H1 (cell line): ENCODE measurements at places on chromosomes 7 and 10.

DNA sequence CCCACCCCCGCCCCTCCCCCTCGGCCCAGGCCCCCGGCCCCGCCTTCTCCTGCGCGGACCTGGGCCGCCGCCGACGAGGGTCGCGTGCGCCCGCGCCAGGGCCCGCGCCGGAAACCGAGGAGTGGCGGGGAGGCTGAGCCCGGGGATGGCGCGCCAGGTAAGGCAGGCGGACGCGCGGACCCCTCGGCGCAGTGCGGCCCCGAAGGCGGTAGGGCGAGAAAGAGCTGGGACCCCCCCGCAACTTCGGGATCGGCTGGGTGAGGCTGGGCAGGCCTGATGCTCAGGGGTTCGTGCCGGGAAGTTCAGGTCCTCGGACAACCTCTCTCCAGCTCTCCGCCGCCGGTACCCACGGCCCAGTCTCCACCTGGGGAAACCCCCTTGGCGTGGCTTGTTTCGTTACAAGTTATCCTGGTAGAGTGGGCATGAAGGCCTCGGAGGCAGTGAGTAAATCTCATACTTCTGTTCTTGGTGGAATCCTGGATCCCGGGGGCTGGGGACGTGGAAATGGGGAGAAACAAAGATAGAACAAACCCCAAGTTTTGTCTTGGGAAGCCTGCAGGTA, 58.4 kb downstream of the ZNF467 start:
- DNase-seq: no peak

- peak; percentile 58 for DNase-seq
Measured at GRCh38 chr10:120221873-120222485, 235.0 kb upstream of the PLPP4 start.

DNA sequence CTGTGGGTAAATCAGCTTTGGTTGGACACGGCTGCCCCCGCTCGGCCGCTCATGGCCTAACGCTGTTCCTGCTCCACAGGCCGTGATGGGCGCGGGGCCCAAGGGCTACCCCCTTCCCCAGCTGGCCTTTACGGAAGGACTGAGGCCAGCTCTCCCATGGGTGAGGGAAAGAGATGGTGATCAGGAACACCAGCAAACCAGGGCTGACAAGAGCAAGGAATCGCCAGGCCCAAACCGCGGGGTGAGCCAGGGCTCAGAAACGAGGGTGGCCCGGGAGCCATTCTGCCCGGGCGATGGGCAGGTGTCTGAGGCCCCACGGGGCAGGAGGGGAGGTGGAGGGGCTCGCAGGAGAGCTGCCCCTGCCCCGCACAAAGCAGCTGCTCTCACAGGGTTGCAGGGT, 26.6 kb downstream of the GPER1 start:
- DNase-seq: no peak

DNA sequence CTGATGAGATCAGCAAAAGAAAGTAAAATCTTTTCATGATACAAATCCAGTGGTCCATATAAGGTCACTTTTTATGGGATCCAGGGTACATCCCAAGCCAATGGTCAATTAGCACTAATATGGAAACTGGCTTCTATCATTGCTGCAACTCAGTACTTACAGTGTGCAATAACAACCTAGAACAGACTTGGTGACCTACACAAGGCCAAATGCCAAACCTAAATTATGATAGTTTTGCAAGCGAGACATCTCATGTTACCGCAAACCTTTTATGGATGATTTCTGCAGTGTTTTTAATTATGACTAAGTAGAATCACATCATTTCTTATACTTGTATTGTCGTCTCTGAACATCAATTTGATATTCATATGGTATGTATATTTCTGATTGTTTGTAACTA, 583.5 kb upstream of the SEMA3D start:
- no peak for DNase-seq

DNA sequence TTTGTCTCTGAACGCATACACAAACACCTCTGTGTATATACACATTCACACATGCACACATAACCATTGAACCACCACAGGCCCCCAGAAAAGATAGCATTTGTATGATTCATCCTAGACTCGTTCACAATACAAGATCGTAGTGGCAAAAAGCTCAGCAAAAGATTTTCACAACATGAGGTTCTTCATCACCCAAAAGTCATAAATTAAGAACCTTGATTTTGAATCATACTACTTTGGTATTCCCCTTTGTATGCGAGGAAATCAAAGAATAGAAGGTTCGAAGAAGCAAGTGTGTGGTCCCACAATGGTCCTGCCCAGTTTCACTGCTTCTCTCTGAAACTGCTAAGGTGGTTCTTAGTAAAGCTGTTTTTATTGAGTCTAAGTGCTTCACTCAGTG, 200.7 kb downstream of the CELF2 start:
- no peak for DNase-seq

- DNase-seq: no peak
Measured at GRCh38 chr10:52682766-52683165, 89.8 kb downstream of the MBL2 start.

- DNase-seq: no peak
Measured at GRCh38 chr10:3723766-3724165, 61.2 kb downstream of the KLF6 start.

GRCh38 chr7:14069961-14070360, 80.5 kb upstream of the ETV1 start:
- DNase-seq: no peak
